ENCODE measurements at places on chromosomes 12 and 14.

DNA sequence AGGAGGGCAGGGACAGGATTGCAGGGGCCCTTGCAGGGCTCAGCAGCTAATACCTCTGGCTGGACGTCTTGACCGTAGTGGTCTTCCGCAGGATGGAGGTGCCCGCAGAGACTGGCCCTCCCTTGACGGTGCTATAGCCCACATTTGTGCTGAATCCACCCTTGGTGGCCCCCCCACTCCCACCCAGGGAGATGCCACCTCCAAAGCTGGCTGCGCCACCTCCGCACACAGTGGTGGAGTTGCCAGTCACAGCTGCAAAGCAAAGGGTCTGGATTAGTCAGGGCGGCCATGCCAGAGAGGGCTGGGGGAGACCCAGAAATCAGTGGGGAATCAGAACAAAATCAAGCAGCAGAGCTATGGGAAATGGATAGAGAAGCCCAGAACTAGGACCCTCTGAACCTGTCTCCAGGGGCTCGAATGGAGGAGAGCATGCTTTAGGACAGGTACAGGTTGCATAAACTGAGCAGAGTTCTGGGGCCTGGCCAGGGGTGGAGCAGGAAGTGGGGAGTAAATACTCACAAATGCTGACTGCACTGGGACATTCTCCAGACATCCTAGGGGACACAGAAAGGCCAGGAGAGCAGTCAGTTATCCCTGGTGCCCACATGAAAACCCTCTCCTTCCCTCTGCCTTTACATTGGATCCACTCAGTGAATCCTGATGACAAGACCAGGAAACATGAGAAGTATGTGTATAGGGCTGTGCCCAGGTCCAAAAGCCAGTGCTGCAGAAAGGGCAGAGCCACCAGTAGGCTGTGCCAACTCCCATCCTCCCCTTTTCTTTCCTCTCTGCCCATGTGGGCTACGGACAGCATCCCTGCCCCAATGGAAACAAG, 8.1 kb upstream of the KRT4 start:
- no peak for DNase-seq

- no peak for DNase-seq
These were observed 19.5 kb upstream of the SERPINA1 start for GRCh38 chr14:94407906-94408305.

GRCh38 chr12:94126067-94126466, 22.3 kb upstream of the PLXNC1 start:
- no peak for DNase-seq

- no peak for DNase-seq
These were observed 40.4 kb upstream of the GZMB start for GRCh38 chr14:24674204-24674970.

DNA sequence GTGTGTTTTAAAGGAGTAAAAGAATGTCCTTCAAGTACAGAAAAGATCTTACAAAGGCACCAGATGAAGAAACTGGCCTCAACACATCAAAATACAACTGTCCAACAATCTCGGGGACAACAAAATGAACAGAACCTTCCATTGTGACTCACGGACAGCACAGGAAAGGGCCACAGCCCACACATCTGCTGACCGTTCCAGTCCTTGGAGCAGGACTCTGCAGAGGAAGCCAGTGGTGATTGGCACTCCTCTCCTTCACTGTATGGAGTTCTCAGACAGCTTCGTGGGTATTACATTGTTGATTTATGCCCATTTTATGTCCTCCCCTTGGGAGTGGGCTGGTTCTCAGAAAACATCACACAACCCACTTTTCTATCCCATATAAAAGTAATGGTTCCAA, 32.5 kb upstream of the TC2N start:
- no peak for DNase-seq

DNA sequence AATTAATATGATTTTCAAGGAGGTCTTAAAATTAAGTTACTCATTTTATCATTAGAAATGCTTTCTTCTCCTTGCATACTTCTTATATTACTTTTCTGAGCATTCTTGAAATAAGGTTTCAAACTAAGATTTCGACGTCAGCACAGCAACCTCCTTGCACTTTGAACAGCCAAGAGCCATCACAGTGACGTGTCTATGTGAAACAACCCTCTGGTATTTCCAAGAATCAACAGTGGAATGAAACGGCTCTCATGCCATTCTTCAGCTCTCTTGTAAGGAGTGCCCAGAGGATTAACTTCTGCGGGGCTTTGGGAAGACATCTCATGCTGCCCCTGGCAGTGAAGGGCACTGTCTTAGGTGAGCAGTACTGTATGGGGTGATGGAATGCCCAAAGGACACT, 109.2 kb downstream of the EFCAB11 start:
- DNase-seq, result peak; percentile 84

DNA sequence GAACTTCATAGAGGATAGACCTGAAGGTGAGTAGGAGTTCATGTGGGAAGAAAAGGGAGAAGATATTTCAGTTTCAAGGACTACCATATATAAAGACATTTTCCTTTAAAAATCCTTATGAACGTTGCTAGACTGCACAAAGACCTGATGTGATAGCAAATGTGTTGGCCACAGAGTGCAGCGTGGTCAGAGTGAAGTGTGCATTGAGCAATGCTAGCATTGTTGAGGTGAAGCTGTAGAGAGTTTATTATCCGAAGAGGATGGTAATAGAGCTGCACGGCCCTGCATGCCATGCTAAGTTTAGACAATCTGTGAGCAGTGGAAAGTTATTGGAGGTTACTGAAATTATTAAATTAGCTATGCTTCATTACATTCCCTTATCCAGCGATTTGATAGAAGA, 413.0 kb downstream of the CCDC91 start:
- peak; percentile 13 for DNase-seq

GRCh38 chr14:95101736-95102679, 55.3 kb downstream of the DICER1 start:
- no peak for DNase-seq

GRCh38 chr12:50639721-50640120, 124.2 kb upstream of the ATF1 start:
- no peak for DNase-seq

DNA sequence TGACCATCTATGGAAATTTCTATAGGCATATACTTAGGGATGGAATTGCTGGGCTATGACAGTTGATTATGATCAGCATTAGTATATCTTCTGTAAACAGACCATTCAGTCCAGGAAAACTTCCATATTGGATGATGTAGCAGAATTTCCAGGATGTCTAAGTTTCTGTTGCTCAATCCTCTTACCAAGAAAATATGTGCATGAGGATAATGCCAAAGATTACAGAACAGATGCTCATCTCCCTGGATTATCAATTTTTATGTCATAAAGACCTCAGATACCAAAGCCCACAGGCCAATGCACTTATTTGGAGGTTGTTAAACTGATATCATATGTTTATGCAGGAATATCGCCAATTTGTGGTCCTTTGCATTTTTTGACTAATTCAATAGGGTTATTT, 354.4 kb upstream of the FLRT2 start:
- DNase-seq, result peak; percentile 59

GRCh38 chr12:42728770-42729534, 139.4 kb upstream of the PRICKLE1 start:
- peak; percentile 54 for DNase-seq

- DNase-seq, result no peak
These were observed 84.5 kb downstream of the BORCS5 start for GRCh38 chr12:12441429-12441807.

GRCh38 chr14:29648045-29648444, 279.6 kb downstream of the PRKD1 start:
- DNase-seq, result no peak

GRCh38 chr12:76622351-76622750, 62.8 kb upstream of the OSBPL8 start:
- DNase-seq, result no peak

- DNase-seq, result no peak
These were observed 693.9 kb downstream of the MED13L start for GRCh38 chr12:115583591-115583990.

DNA sequence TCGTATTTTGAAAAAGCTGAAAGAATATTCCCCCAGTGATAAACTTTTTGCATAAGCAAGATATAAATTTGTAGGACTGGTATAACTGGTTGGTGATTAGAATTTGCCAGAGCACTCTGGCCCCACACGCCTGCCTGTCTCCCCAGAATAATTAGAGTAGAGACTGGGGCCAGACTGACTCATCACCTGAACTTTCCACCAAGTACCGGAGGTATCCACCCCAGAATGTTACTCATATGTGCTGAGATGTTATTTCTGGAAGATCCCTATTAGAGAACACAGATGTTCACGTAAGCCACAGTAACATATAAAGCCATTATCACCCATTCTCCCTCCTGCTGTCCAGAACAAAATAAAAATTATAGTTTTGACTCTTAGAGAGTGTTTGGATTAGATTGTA, 49.5 kb upstream of the PIWIL1 start:
- DNase-seq, result no peak

- DNase-seq, result no peak
These were observed 27.4 kb downstream of the RAB21 start for GRCh38 chr12:71782017-71782416.

DNA sequence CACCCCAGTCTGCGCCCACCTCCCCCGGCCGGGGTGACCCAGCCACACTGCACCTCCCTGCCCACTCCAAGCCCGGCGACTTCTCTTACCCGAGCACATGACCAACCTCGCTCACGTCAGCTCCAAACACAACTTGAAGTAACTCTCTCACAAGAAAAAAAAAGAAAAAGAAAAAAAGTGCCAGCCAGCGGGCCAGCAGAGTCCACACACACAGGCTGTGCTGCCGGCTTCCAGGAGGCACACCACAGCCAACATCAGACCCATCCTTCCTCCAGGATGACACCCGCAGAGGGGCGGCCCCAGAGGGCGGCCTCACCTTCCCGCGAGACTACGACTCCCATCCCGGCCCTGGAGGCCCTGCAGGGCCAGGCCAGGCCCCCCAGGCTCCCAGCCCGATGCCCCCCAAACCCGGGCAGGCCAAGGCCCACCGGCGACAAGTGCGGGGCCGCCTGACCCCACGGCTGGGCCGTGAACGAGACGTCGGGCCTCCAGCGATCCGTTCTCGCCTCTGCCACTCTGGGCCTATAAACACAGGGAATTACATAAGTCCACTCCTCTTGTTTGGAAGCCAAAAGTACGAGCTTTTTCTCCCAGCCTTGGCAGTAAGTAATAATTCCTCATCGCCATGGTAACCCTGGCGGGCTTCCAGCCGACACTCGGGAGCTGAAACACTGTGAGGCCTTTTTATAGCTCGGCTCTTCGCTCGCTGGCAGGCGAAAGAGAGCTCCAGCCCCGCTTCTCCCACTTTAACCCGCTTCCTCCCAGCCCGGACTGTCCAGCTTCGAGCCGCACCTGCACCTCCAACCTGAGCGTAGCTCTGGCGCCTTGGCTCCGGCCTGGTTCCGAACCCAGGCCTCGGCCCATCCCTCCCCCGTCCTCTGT, 49.1 kb downstream of the NCOR2 start:
- DNase-seq, result peak; percentile 99

DNA sequence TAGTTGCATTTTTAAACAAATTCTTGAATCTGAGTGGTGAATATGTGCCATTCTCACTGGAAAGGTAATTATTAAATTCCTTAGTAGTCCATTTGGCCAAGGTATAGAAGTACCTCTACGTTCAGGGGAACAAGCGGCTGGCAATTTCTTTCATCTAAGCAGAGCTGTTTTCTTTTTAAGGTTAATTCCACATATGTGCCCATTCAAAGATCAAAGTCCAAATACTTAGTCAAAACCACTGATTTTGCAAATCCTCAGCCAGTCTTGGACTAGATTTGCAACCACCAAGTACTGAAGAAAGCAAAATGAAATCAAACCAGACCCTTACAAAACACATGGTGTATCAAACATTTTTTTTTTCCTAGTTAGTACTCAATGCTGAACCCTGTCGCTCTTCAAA, 68.7 kb upstream of the JDP2 start:
- DNase-seq, result no peak
